ENCODE measurements at places on chromosomes 6 and 20. TPM values are rescaled to one million over a fixed set of nuclear protein-coding genes. Genes with fewer than 3 reads are reported as not detected.

The LPA gene
- polyA plus RNA-seq: not detected

The UST gene
- 6.9 TPM for polyA plus RNA-seq

The OPRL1 gene
- 1.3 TPM for polyA plus RNA-seq

The ZNF831 gene
- 0.59 TPM for polyA plus RNA-seq

The GNAS-AS1 gene
- polyA plus RNA-seq: not detected

The LRRC1 gene
- 1.6 TPM for polyA plus RNA-seq

The ACAT2 gene
- polyA plus RNA-seq: 45.4 TPM

The HSPA12B gene
- not detected for polyA plus RNA-seq

The TMX4 gene
- polyA plus RNA-seq: 179 TPM

The DOK5 gene
- polyA plus RNA-seq: not detected

The BNIP5 gene
- polyA plus RNA-seq: not detected

All from immature natural killer cell (primary cell).